ENCODE measurements at places on chromosomes 6 and 20.

DNA sequence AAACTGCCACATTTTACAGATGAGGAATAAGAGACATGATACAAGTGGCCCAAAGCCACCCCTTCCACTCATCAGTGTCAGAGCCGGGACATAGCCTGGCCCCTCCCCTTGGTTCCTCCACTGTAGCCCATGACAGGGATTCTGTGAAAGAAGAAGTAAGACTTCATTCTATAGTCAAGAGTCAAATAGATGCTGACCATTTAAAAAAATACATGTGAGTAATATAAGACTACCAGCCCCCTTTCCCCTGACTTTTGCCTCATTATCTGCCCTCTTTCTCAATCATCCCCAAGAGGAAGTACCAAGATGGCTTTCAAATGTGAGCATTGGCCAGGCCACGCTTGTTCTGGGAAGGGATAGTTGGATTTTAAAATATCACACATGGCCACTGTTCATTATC is 57.8 kb upstream of the TAB2 start:
- peak; percentile 65 for DNase-seq

DNA sequence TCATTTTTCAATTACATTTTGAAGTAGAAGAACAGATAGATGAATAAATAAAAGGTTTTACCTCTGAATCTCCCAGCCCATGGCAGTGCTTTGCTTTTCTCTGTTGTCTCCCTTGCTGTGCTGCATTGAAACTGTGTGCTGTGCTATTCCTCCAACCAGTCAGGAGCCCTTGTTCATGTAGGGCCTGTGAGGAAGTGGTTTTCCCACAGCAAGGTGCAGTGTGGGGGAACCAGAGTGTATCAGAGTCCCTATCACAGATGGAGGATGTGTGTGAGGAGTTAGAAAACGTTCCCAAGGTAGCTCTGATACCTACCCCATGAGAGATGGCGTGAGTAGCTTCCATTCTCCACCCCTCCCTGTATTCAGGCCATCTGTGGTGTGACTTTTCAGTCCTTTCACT is 72.8 kb upstream of the RALGAPA2 start:
- DNase-seq: no peak

GRCh38 chr20:57576002-57576401 is 15.1 kb downstream of the PCK1 start:
- no peak for DNase-seq

GRCh38 chr6:170043881-170044790 is 246.7 kb downstream of the DLL1 start:
- DNase-seq: no peak

DNA sequence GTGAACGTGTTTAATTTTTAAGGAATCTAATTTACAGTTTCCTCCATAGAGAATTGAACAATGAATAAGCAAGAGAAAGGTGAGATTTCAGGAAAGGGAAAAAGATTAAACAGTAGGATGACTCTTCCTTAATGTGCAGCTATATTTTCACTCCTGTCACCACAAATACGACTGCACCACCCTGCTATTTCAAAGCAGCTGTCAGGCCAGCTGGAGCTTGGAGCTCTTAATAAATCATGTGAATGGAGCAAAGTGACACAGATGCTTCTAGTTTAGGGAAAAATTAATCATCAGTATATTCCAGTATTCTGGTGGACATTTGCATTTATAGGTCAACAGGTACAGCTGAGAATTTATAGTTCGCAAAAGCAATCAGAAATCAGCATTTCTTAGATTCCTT is 56.5 kb upstream of the PKIB start:
- DNase-seq: no peak

- no peak for DNase-seq
Measured at GRCh38 chr6:147642458-147642857, 134.0 kb downstream of the SAMD5 start.

DNA sequence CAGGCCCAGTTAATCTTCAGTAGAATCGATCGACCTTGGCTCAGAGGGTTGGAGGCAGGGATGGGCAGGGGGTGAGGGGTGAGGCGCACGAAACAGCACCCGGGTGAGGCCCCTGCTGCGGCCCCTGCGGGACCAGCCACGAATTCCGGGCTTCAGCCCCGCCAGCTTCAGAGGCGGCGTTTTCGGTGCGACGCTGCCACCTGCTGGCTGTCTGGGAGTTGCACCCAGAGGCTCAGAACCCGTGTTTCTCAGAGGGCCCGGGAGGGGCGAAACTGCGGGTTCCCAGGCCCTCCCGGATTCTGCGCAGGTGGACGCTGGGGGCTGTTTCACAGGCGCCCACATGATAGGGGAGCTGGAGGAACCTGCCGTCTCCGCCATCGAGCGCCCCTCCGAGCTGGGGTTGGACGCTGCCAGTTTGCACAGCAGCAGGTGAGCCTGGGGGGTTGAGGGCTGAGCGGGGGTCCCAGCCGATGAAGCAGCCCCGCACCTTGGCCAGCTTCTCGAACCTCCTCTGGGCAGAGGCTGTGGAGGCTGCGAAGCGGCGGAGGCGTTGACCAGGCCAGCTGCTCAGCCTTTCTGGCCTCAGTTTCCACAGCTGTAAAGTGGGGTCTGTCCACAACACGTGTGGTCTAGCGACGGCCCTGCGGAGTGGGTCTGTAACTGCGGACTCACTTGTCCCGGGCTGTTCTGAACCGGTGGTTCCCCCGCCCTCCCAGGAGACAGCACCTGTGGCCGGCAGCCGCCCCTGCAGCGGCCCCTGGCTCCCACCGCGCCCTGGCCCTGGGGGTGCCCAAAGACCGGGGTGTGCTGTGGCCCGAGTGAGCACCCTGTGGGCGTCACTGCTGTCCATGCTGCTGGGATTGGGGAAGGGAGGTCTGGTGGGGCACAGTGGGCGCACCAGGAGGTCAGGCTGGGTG is 2.5 kb upstream of the BHLHE23 start:
- peak; percentile 87 for DNase-seq

GRCh38 chr6:169912266-169913095 is 161.1 kb downstream of the ERMARD start:
- no peak for DNase-seq

DNA sequence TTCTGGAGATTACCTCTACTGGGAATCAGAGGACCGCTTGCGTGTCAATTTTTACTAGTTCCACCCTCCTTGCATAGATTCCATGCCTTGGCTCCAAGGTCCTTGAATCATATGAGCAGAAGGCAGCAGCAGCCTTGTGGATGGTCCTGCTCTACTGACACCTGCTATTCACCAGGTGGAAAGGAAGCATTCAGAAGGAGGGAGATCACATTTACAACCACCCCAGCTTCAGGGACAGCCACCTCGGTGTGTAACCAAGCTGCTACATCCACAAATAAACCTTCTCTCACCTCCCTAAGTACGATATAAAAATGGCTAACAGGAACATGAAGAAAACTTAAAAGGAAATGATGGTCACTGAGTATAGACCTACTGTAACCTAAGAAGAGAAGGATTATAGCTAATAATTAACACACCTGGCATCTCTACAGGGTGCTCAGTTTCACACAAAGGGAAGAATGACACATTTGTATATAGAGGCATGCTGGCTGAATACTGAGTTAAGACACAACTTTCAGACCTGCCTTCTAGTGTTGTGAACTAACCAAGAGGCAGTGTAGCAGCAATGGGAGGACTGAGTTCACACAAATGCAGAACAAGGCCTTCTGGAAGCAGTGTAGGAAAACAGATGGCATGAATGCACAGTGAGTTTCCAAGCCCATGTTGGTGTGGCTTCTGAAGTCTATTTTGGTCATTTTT is 46.3 kb upstream of the SRPK1 start:
- no peak for DNase-seq

DNA sequence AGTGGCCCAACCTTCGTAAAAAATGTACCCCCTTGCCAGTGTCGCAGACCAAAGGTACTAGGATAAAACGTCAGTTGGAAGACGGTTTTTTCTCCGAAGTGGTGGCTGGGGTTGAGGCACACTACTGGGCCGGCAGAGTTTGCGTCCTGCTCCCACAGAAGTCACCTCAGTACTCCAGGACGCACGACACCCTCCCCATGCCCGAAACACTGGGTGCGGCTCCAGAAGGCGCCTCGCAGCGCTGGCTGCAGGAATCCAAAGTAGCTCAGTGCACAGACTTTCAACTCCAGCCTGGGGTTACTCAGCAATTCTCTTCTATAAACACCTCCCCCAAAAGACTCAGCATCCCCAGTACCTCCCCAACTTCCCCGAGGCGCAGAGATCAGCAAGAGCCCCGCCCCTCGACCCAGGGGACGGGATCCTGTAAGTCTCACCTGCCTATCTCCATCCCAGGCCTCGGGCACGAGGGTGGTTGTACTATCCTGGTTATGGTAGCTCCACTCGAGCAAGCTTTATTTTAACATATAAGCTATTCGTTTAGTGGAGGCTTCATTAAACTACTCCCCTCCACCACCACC is 88.2 kb downstream of the ZFP64 start:
- DNase-seq: no peak

- DNase-seq: no peak
Measured at GRCh38 chr6:104218116-104218515, 641.6 kb downstream of the HACE1 start.

- no peak for DNase-seq
Measured at GRCh38 chr6:82322386-82322785, 41.2 kb upstream of the TPBG start.

- DNase-seq: no peak
Measured at GRCh38 chr6:8852332-8852731, 417.0 kb upstream of the SLC35B3 start.

DNA sequence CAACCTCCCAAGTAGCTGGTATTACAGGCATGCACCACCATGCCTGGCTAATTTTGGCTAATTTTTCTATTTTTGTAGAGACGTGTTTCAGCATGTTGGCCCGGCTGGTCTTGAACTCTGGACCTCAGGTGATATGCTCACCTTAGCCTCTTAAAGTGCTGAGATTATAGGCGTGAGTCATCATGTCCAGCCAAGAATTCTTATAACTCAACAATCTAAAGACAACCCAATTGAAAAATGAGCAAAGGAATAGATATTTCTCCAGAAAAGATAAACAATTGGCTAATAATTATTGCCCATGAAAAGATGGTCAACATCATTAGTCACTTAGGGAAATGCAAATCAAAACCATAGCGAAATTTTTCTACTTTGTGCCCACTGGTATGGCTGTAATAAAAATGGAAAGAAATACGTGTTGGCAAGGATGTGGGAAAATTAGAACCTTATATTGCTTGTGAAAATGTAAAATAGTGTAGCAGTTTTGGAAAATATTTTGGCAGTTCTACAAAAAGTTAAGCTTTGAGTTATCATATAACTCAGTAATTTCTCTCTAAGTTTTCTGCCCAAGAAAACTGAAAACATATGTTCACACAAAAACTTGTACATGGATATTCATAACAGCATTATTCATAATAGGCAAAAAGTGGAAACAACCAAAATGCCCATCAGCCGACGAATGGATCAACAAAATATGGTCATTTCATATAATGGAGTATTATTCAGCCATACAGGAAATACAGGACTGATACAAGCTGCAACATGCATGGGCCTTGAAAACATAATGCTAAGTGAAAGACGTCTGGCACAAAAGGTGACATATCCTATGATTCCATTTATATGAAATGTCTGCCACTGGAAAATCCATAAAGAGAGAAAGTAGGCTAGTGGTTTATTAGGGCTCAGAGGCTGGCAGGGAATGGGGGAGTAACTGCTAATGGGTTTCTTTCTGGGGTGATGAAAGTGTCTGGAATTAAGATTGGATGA is 87.8 kb downstream of the UTRN start:
- DNase-seq: no peak

DNA sequence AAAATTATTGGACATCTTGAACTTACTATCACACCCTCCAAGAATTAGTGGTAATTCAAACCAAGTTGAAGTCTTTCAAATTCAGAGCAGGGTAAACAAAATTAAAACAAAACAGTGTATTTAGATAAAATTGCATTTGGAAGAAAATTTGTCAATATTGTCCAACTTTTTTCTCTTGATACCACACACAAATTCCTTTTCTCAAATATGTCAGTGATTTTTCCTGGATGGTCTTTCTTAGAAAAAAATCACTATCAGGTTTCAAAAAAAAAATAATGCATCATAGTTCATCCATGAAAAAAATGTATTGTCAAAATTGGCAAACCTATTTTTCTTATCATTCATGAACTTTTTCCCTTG is 667.1 kb downstream of the TENT5A start:
- DNase-seq: no peak

- DNase-seq: no peak
Measured at GRCh38 chr6:41367700-41368099, 32.3 kb downstream of the NCR2 start.

- no peak for DNase-seq
Measured at GRCh38 chr6:148867862-148868261, 121.0 kb downstream of the UST start.

GRCh38 chr6:23327621-23328020 is 758.3 kb downstream of the HDGFL1 start:
- no peak for DNase-seq

- no peak for DNase-seq
Measured at GRCh38 chr20:16279320-16279719, 293.9 kb downstream of the KIF16B start.

GRCh38 chr6:21348504-21349195 is 244.9 kb upstream of the SOX4 start:
- DNase-seq: no peak

DNA sequence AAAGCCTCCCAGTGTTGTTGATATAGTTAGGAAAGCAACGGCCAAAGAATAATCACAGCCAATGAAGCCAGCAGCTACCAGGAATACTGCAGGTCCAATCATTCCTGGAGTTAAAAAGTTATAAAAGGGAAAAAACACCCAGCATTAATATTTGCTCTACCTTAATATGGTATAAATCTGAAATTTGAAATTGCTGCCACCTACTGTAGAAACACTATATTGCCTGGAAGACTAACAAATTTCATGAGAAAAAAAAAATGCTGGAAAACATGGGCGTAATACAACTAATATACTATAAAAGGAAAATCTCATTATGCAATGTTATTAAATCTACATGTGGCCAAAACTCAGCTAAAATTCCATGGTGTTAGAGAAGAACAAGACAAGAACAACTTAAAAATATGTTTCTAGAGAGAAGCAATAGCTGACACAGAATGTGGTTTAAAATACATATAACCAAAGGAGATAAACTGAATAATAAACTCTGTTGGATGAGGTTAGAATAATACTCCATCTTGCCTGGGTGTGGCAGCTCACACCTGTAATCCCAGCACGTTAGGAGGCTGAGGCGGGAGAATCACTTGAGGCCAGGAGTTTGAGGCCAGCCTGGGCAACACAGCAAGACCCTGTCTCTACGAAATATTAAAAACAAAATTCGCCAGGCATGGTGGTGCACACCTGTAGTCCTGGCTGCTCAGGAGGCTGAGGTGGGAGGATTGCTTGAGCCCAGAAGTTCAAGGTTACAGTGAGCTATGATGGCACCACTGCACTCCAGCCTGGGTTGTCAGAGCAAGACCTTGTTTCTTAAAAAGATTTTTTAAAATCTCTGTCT is 43.1 kb downstream of the SLC17A5 start:
- no peak for DNase-seq

- DNase-seq: no peak
Measured at GRCh38 chr6:34143196-34143883, 2.5 kb downstream of the GRM4 start.

GRCh38 chr20:50676858-50677257 is 14.5 kb downstream of the RIPOR3 start:
- no peak for DNase-seq

- no peak for DNase-seq
Measured at GRCh38 chr20:35368666-35369423, 42.9 kb downstream of the UQCC1 start.

GRCh38 chr20:44856442-44856841 is 29.1 kb upstream of the YWHAB start:
- no peak for DNase-seq

GRCh38 chr6:147023148-147023547 is 181.1 kb upstream of the STXBP5 start:
- no peak for DNase-seq

- DNase-seq: no peak
Measured at GRCh38 chr6:10521104-10521808, at the start of gene GCNT2. GCNT2 (plus strand) TSS chr6:10521351; CDS start chr6:10528912, 7,561 bp downstream.
